ENCODE measurements at places on chromosomes 7 and 10.

DNA sequence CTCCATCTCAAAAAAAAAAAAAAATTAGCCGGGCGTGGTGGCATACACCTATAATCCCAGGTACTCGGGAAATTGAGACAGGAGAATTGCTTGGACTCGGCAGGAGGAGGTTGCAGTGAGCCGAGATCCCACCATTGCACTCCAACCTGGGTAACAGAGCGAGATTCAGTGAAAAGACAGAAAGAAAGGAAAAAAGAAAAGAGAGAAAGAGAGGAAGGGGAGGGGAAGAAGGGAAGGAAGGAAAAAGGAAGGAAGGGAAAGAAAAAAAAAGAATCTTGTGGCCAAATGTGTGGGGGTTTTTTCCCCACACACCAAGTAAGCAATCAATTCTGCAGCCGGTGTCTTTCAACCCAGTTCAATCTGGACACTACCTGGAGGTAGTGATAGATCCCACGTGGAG, 9.0 kb upstream of the NAT16 start:
- DNase-seq = no peak

DNA sequence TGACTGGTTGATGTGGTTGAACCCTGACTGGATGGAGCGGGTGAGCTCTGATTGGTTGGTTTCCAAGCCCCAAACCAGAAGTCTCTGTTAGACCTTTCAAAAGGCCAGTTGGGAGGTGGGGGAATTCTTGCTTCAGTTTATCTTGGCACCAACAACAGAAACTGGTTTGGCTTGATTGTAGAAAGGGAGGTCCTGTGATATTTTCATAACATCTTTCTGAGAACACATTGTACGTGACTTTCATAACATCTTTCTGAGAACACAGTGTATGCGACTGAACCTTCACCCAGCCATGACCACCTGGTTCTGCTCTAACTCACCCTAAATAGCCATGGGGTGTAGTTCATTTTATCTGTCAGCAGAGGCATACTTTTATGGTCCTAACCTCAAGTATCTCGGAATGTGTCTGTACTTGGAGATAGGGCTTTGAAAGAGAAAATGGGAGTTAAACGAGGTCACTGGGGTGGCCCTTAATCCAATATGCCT, 88.3 kb downstream of the GALNT17 start:
- DNase-seq = no peak

- DNase-seq = no peak
Observed at GRCh38 chr7:89335490-89335889, 540.0 kb upstream of the TEX47 start.

- no peak for DNase-seq
Observed at GRCh38 chr7:55641811-55642210, 69.5 kb upstream of the VOPP1 start.

DNA sequence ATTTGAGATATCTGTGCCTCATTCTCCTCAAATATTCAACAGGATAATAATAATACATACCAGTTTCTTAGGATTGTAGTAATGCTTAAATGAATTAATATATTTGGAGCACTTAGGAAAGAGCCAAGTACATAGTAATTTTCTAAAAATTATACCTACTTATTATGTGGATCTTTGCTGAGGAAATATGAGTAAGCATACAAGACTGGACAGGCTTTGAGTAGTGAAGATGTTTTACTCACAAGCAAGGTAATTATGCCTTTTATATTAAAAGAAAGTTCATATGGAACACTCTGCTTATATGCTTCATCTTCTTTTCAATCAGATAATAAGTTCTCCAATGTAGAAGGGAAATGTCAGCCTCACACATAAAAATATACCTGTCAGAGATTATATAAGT, 337.5 kb upstream of the KAT6B start:
- no peak for DNase-seq

- no peak for DNase-seq
Observed at GRCh38 chr10:48450741-48451466, 144.4 kb downstream of the MAPK8 start.

DNA sequence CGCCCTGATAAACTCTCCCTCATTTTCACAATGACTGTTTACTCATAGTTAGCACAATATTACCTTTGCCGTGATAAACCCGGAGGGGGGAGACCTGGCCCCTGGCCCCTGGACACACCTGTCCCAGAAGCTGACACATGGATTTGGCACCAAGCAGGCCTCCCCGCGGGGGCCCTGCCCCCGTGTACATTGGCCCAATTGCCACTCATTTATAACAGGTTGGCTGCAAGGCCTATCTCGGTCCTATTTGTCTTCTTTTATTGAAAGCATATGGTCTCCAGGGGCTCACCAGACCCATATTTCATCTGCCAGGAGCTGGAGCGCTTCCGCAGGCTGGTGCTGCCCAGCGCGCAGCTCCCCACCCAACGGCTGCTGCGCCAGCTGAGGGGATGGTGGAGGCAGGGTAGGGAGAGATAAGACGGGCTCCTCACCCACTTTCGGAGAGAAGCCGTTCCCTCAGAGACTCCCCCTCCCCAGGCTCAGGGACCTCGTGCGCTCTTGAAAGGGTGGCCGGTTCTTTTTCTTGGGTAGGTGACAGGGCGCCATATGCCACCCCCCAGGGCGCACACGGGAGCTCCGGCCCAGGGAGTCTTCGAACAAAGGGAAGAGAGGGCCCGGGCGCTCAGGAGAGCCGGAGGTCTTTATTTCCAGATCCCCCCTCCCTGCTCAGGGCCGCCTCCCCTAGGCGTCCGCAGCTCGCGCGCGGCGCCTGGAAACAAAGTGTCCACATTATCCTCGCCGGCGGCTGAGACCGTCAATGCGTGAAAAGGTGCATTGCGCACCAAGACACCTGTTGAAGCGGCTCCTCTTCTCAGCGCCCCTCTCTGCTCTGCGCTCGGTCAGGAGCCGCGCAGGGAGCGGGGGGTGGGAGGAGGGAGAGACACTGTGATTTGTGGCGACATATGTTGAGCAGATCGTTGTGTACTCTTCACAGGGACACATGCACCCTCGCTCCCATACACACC, 4.3 kb upstream of the NEUROG3 start:
- no peak for DNase-seq

Measured in T follicular helper cell (primary cell).